ENCODE measurements at places on chromosomes 13 and 19. TPM values are rescaled to one million over a fixed set of nuclear protein-coding genes. Genes with fewer than 3 reads are reported as not detected.

The NLRP4 gene
- 0.05 TPM for total RNA-seq

The GSK3A gene
- total RNA-seq: 34.8 TPM

The OR7A17 gene
- not detected for total RNA-seq

The RNF17 gene
- not detected for total RNA-seq

The DENND1C gene
- not detected for total RNA-seq

The MOB3A gene
- total RNA-seq: 19.1 TPM

DNA sequence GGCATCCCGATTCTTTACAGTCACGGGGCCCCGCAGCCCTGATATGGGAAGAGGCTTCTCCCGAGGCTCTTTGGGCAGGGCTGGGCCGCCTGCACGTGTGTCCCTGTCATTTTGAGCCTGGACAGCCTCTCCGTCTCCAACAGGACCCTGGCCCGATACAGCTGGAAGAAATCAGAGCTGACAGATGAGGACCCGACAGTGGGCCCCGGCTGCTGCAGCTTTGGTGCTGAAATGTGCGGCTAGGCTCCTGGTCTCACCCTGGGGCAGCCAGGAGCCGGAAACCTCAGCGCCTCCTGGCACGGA lies 3.2 kb downstream of the PIAS4 start:
- DNase-seq: no peak

- peak; percentile 61 for DNase-seq
Observed at GRCh38 chr13:40776681-40777165, 5.7 kb upstream of the MRPS31 start.

DNA sequence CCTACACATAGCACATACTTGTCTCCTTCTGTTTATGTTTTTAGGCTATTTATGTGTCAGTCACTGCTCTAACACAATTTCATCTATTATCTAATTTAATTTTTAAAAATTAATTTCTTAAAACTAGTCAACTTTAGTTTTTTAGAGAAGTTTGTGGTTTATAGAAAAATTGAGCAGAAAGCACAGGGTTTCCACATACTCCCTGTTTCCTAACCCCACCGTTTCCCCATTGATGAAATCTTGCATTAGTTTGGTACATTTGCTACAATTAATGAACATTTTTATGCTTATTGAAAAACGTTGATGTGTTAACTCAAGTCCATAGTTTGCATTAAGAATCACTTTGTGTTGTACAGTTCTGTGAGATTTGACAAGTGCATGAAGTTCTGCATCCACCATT lies 53.5 kb downstream of the TNFSF13B start:
- DNase-seq: no peak

DNA sequence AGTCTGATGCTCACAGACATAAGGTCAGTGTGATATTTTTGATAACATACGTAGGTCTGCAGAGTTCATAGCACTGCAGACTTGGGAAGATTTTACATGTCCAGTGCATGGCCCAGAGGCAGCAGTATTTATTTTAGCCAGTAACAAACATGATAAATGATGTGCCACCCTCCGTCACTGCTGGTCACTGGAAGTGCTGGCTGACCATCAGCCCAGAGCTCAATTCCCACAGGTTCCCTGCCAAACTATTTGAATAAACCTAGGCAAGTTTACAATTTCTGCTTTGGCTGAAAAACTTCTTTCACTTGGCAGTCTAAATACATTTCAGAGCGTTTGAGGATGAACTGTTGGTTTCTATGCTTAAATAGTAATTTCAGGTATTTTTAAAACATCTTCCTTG lies 135.5 kb upstream of the EDNRB start:
- no peak for DNase-seq

DNA sequence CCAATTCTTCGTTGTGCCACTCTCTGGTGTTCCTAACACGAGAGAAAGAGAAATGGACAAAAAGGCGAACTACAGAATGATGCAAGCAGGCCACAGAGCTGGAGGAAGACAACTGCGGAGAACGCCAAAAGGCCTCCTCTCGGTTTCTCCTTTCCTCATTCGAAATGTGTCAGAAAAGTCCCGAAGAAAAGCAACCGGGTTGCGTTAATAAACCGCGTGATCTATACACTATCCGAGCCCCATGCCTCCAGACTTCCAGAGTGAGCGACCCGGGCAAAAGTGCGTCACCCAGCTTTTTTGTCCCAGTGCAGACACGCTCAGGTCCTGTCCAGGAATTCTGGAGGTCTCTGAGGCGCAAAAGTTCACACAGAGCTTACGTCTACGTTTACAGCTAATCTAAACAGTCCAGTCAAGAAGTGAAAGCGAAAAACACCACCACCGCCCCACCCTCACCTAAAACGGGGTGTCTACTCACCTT lies 413 bp downstream of the N4BP2L2 start:
- peak; percentile 67 for DNase-seq

DNA sequence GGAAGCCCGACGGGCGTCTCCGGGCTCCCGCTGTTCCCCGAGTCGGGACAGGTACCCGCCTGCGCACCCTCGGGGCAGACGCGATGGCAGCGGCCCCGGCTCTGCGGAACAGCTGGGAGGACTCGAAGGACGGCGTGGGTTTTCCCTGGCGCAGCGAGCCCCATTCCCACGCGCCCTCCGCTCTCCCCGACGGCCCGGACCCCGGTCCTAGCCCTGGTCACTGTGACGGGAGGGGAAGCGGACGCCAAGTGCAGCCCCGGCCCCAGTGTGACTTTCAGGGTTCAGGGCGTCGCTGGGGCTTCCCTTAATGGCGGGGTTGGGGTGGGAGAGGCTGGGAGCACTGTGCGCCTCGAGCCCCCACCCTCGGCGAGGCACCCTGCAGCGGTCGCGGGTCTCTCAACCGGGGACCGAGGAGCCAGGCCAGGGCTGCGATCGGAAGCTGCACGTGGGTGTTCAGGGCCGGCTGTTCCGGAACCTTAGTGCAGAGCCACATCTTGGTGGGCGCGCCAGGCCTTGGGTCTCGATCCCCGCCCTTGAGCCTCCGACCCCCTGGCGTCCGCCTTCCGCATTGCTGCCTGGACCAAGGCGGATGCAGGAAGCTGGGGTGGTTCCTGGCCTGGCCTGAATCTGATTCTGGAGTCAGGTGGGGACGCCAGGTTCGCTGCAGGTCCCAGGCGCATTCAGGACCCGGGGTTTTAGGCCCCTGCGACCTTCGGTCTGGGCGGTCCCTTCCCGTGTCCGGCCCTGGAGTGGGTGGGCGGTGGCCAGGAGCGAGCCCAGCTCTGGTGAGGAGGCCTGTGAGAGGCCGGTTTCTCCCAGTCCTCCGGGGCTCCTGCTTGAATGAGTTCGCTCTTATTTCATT lies 3.5 kb downstream of the LGALS7B start:
- no peak for DNase-seq

- no peak for DNase-seq
Observed at GRCh38 chr13:91212231-91212630, 135.3 kb upstream of the MIR17HG start.

- no peak for DNase-seq
Observed at GRCh38 chr19:3068071-3068470, 5.8 kb upstream of the TLE5 start.

DNA sequence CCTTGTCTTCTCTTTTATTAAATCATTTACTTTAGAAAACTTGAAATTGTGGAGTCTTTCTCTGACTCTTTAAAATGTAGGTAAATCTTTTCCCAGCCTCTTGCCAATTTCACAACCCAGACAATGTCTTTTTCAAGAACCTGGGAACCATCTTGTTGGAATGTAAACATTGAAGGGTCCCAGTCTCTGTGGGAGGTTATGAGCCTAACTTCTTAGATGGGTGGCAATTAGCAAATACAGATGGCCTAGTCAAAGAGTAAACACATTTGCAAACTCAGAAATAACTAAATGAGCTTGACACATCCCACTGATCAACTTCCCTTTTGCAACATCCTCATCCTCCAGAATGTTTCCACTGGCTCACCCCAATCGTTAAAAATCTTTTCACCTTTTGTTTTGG lies 721.0 kb downstream of the PCDH9 start:
- no peak for DNase-seq

GRCh38 chr13:99433543-99434075 lies 67.7 kb upstream of the TM9SF2 start:
- no peak for DNase-seq

GRCh38 chr13:28268800-28269223 lies 130.5 kb downstream of the PAN3 start:
- no peak for DNase-seq

- no peak for DNase-seq
Observed at GRCh38 chr19:57308514-57308913, 11.8 kb upstream of the ZNF543 start.

DNA sequence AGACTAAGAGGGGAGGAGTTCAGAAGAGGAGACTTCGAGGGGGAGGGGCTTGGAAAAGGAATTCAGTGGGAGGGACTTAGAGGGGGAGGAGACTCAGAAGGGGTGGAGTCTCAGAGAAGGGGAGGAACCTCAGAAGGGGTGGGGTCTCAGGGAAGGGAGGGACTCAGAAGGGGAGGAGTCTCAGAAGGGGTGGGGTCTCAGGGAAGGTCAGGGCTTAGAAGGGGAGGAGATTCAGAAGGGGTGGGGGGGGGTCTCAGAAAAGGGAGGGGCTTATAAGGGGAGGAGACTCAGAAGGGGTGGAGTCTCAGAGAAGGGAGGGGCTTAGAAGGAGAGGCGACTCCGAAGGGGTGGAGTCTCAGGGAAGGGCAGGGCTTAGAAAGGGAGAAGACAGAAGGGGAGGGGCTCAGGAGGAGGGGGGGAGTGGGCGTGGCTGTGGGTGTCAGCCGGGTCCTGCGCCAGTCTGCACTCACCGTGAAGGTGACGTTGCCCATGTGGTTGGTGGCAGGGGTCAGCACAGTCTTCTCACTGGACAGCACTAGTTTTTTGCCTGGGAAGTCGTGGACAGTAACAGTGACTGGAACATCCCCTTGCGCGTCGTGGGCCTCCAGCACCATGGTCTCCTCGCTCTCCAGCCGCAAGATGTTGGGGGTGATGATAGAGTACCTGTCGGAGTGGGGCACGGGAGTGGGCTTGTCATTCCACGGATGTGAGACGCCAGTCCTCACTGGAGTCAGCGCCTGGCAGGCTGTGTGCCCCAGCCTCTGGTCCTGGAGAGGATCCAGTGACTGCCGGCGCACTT lies 1.5 kb downstream of the C3 start:
- peak; percentile 41 for DNase-seq
